ENCODE measurements at places on chromosomes 12 and 14.

GRCh38 chr12:113422030-113422885, at the start of gene SDSL:
Gene SDSL (plus strand): TSS chr12:113422380. CDS start chr12:113427983, 5,603 bp downstream.
- DNase-seq, result peak; percentile 83

- DNase-seq, result peak; percentile 76
These were observed 61.3 kb downstream of the C14orf132 start for GRCh38 chr14:96100161-96101064.

- peak; percentile 76 for DNase-seq
These were observed 790 bp downstream of the BTG1 start for GRCh38 chr12:92144631-92145480.

DNA sequence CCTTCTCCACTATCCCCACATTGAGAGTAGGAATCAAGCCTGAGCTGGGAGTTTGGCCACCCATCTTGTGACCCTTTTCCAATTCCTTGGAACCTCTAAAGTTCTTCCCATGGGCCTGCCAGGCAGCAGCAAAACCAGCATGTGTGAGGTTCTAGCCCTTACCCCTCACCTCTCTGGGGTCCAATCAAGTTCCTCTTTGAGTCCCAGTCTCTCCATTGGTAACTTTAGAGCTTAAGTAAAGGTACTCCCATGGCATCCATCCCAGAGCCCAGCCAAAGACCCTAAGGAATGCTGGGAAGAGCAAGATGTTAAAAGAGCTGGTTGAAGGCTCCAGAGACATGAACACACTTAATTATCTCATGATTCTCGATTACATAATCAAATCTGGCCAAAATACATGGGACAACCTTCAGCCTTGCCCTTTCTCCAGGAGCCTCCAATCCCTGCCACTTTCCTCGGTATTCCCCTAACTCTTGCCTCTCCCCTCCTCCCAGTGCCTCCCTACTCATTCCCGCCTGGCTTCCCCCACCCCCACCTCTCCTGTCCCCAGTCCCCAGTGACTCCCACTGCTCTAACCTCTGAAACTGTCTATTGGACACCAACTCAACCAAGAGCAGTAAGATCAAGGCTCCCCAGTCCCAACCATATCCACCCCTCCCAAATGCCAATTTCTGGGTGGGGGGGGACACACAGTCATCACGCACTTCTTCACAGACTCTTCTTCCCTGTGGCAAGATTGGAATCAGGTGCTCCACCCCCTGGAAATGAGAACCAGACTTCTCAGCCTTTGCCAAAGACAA, 4.8 kb upstream of the TNS2 start:
- no peak for DNase-seq

DNA sequence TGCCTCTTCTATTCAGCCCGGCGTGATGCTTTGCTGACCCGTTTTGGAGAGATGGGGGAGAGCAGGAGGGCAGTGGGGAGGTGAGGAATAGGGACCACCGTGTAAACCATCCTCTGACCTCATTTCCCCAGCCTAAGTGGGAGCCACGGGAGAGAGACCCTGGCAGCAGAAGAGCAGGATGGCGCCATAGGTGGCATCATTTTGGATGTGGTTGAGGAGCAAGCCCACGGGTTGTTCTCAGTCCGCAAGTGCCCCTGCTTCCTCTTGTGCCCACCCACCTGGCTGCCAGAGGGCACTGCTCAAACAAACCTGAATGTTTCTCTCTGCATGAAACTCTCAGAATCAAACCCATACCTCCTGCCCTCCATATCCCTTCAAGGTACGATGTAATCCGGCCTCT, 10.7 kb upstream of the UBC start:
- DNase-seq, result no peak
